Pons (tissue), 1 donor: ENCODE measurements at places on chromosomes 4 and X.

- DNase-seq = peak; percentile 44
Observed at GRCh38 chr4:39636531-39637184, 2.0 kb downstream of the SMIM14 start.

DNA sequence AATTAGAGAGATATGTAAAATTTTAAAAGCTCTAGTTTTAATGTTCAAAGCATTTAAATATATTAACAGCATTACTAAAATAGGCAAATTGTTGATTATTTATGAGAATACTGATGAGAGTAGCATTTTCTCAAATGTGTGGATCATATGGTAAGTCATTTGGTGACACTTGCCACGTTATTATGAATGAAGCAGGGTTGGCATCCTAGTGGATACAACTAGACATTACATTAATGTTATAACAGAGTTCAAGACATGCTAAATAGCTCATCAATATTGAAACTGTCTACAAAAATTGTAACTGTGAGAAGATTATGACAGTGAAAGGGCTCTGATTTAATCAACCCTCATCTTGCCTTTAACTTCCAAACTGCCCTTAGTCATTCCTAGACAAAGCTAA, 171.1 kb downstream of the PDGFC start:
- DNase-seq = no peak

- no peak for DNase-seq
Observed at GRCh38 chrX:68872171-68872570, 43.4 kb downstream of the EFNB1 start.

GRCh38 chrX:47420265-47420664, 49.9 kb downstream of the ZNF157 start:
- DNase-seq = no peak

DNA sequence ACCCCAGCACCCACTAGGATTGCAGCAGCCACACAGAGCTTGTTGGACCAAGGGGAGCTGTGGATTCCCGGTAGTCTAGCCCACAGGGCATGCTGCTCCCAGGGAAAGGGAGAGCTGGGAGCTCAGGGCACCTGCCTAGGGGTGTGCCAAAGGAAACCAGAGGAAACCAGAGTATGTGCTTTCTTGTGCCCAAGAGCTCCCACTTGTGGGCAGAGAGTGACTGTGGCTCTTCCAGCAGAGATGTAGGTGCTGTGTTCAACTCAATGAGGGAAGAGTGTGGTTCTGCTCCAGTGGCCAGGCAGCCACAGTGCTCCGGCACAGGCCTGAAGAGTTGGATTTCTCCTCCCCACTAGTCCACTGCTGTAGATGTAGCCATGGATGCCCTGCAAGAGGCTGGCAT, 1050.0 kb upstream of the INTU start:
- no peak for DNase-seq

GRCh38 chrX:143634309-143634662, 1.6 kb downstream of the SLITRK4 start:
- DNase-seq = no peak

DNA sequence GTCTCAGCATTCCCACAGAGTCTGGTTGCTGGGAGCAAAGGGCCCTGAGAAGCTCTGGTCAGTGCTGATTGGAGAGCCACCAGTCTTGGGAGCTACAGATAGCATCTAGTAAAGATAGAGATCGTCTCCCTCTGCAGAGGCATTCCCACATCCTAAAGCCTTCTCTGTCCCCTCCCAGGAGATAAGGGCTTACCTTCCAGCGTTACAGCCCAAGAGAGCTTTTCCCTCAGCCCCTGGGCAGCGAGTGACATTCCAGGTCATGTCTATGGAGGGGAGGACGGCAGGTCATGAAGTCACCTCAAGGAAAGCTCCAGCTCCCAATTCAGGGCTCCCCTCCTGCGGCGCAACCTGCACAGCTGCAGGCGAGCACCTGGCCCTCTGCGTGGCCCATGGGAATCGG, 29.9 kb downstream of the CLDN34 start:
- no peak for DNase-seq

- DNase-seq = no peak
Observed at GRCh38 chrX:86329174-86329573, 180.9 kb downstream of the DACH2 start.

GRCh38 chr4:149248191-149248764, 567.4 kb downstream of the IQCM start:
- DNase-seq = peak; percentile 10

GRCh38 chrX:132004728-132005127, 18.4 kb upstream of the STK26 start:
- no peak for DNase-seq

DNA sequence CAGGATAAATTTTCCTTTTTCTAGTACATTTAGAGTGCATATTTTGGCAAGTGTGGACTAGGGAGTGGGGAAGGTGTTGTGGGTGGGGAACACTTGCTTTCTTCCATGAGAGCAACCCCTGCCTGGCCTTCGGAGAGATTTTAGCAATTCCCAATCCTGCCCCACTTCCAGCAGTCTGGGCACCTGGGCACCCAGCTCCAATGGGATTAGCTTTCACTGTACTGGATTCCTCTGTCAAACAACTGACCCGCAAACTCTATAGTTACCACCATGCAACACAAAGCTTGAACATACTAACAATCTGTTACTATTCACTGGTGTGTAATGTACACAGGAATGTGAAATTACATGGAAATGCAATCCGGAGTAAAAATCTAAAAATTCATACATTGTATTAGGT, 50.3 kb downstream of the SH3RF1 start:
- DNase-seq = no peak

DNA sequence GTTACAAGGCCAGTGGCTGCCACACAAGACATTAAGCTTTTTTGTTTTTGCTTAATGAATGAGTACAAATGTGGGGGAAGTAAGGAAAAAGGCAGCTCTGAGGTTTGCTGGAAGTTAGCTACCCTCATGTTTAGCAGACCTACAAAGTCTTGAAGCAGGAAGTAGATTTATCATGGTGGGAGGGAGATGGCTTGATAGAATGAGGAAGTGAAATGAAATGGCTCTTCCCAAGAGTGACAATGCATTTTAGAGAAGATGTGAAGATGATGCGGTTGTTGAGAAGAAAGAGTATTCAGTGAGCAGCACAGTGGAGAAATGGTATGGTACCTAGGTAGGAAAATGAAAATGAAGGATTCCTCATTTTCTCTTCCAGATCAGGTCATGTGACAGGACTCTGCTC, 108.0 kb downstream of the SLIT2 start:
- no peak for DNase-seq

DNA sequence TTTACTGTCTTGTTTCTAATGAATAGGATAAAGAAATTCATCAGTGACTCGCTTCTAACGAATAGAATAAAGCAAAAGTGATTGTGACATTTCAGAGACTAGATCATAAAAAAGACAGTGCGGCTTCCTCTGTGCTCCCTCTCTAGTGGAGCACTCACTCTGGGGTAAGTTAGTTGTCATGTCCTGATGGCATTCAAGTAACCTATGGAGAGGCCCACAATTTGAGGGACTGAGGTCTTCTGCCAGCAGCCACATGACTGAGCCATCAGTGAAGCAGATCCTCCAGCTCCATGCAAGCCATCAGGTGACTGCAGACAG, 72.4 kb downstream of the YIPF6 start:
- DNase-seq = no peak

GRCh38 chrX:72045552-72046277, 86.0 kb downstream of the RTL5 start:
- DNase-seq = no peak

- DNase-seq = no peak
Observed at GRCh38 chrX:19225909-19226308, 103.6 kb upstream of the ADGRG2 start.
